K562 (cell line): ENCODE measurements at places on chromosomes 1 and 21. TPM values are rescaled to one million over a fixed set of nuclear protein-coding genes. Genes with fewer than 3 reads are reported as not detected.

The OR2L8 gene
- total RNA-seq: not detected in 2 replicates

The LYPD8 gene
- 0.87 and 1.0 TPM in 2 replicates for total RNA-seq

The LHX8 gene
- not detected in 2 replicates for total RNA-seq

The DMRTA2 gene
- not detected in 2 replicates for total RNA-seq

- no peak overlapping the region for H3K4me3 ChIP-seq
- H3K27ac ChIP-seq: no peak overlapping the region
- no peaks in the 10 kb centered on the region for H3K27me3 ChIP-seq
- DNase-seq: no peak
- peaks cover 46% of the 10 kb centered on the region for H3K4me1 ChIP-seq
These were observed 2.3 kb upstream of the ADARB1 start for GRCh38 chr21:45071874-45072737.

- no peak for DNase-seq
- H3K27me3 ChIP-seq: no peaks in the 10 kb centered on the region; the same call in 1 of the 2 replicates
- H3K36me3 ChIP-seq: no peaks in the 10 kb centered on the region
- H3K4me1 ChIP-seq: no peaks in the 10 kb centered on the region
These were observed 361.5 kb downstream of the RRAGC start for GRCh38 chr1:38497921-38498656.

DNA sequence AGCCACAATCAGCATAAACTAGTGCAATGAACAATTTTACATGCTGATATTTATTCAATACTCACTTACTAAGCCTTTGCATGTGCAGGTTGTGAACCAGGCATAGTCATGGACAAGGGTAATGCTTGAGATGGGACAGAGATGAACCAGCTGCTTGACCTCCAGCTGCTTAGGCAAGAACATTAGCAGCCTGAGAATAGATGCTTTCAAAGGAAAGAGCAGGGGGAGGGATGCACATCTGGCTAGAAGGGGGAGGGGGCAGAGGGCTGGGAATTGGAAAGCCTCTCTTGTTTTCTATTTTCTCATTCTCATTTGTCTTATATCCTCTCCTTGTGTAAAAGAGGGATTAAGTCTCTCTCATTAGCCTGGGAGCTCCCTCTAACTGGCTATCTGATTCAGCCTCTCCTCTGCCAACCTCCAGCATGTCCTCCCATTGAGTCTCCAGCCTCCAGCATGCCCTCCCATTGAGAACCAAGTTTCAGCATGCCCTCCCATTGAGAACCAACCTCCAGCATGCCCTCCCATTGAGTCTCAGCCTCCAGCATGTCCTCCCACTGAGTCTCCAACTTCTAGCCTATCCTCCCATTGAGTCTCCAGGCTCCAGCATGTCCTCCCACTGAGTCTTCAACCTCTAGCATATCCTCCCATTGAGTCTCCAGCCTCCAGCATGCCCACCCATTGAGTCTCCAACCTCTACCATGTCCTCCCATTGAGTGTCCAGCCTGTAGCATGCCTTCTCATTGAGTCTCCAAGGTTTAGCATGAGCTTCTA lies 38.4 kb upstream of the TRABD2B start:
- DNase-seq: no peak
- H3K36me3 ChIP-seq: no peaks in the 10 kb centered on the region
- peaks cover 4% of the 10 kb centered on the region for H3K27me3 ChIP-seq

DNA sequence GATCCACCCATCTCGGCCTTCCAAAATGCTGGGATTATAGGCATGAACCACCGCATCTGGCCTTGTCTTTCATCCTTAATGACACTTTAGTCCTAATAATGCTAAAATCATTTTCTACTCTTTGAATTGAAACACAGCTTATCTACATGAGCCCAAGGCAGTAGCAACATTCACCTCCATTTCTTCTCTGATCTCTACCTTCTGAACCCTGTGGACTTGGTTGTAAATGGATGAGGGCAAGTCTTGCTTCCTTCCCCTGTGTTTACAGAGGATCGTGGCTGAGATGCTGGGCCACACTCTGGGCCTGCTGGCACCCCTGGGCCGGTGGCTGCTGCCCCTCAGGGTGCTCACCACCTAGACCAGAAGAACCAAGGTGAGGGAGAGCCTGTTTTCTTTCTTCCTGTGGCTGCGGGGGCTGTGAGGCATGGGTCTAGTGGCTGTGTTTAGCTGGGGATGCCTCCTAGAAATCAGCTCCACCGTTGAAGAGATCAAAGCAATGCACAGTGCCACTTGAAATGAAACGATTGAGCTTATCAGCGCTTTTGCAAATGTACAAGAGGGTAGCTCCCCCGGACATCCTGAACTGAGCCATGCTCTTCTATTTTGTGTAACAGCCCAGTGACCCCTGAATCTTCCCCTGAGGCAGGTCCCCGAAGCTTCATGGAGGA lies 32.2 kb upstream of the LGALS8 start:
- peaks cover 15% of the 10 kb centered on the region for H3K27me3 ChIP-seq
- no peaks in the 10 kb centered on the region; the same call in 1 of the 2 replicates for H3K4me1 ChIP-seq
- no peak overlapping the region for H3K27ac ChIP-seq
- H3K36me3 ChIP-seq: no peaks in the 10 kb centered on the region
- no peak for DNase-seq

GRCh38 chr1:226579781-226580323 lies 31.3 kb downstream of the STUM start:
- no peak overlapping the region for H3K4me3 ChIP-seq
- H3K4me1 ChIP-seq: peaks cover 7% of the 10 kb centered on the region; the same call in 2 of the 3 replicates
- H3K36me3 ChIP-seq: no peaks in the 10 kb centered on the region
- no peak for DNase-seq
- H3K27ac ChIP-seq: no peak overlapping the region

DNA sequence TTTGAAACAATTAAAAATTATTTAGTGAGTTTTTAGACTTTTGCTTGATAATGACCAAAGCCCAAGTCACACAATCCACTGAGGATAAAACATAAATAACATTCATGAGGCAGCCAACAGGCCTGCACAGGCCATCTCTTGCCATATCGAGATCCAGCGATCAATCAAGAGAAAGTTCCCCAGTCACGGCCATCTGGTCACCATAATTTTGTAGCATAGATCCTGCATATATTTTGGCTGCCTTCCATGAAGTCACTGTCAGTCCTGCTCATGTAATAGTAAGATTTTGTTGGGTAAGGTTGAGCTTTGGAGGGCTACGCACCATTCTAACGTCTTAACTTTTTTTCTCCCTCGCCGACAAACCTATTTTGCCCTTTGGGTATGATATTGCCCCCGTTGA lies 17.5 kb downstream of the KPNA6 start:
- DNase-seq: no peak
- H3K4me3 ChIP-seq: no peak overlapping the region

GRCh38 chr1:46278807-46279206 lies 24.6 kb downstream of the LRRC41 start:
- H3K4me3 ChIP-seq: no peak overlapping the region
- peaks cover 94% of the 10 kb centered on the region for H3K36me3 ChIP-seq
- peaks cover 13% of the 10 kb centered on the region for H3K4me1 ChIP-seq
- H3K27ac ChIP-seq: no peak overlapping the region

DNA sequence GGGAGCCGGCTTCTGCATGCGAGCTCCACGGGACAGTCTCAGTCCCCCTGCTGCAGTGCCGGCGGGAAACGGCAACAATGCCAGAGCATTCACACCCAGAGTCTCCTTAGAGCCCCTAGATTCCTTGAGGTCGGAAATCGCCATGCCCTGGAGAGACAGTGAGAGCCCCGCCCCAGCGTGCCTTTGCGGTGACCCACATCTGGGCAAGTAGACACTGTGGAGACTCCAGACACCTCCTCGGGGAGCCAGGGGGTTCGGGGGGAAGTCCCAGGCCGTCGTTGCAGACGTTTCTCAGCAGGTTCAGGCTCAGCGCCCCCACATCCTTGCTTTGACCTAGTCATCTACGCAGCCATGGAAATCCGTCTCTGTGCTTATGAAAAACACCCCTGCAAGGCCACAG lies 81.3 kb upstream of the ARHGEF16 start:
- no peaks in the 10 kb centered on the region for H3K36me3 ChIP-seq
- H3K27ac ChIP-seq: no peak overlapping the region
- peaks cover 16% of the 10 kb centered on the region; the same call in 1 of the 3 replicates for H3K27me3 ChIP-seq
- H3K4me1 ChIP-seq: no peaks in the 10 kb centered on the region

DNA sequence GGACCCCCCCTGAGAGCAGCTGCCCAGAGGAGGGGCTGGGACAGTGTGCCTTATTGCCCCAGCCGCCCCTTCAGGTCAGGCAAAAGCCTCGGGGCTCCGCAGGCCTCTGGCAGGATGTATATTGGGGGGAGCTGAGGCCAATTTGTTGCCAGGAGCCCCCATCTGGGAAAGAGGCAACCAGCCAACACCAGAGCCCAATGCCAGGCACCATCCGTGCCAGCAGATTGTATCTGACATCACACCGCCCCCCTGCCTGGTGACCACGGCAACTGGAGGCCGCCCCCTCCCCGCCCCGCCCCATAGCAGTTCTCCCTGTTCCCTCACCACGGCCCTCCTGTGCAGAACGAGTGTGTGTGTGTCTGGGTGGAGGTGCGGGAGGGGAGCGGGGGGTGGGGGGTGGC lies 3.6 kb upstream of the PLEKHG5 start:
- no peak overlapping the region for H3K27ac ChIP-seq
- peaks cover 68% of the 10 kb centered on the region for H3K27me3 ChIP-seq
- no peaks in the 10 kb centered on the region for H3K36me3 ChIP-seq
- H3K4me3 ChIP-seq: no peak overlapping the region
